ENCODE measurements at places on chromosomes 12 and 14.

DNA sequence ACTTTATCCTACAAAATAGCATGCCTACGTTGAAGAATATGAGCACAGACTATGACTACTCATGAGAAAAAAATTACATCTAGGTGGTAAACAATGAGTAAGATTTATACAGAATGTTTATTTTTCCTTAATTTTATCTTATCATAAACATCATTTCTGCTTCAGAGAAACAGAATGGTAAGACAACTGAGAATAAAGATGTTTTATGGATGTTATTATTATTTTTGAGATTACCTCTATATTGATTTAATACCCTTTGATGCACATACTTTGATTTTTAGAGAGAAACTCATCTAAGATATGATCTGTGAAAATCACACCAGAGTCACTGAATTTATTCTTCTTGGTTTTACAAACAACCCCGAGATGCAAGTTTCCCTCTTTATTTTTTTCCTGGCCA, at the start of gene OR10A7:
Gene OR10A7 (plus strand): TSS at position 301 of the 400 bp plus-strand sequence. CDS start 0 bp downstream, at position 301.
- no peak for DNase-seq

DNA sequence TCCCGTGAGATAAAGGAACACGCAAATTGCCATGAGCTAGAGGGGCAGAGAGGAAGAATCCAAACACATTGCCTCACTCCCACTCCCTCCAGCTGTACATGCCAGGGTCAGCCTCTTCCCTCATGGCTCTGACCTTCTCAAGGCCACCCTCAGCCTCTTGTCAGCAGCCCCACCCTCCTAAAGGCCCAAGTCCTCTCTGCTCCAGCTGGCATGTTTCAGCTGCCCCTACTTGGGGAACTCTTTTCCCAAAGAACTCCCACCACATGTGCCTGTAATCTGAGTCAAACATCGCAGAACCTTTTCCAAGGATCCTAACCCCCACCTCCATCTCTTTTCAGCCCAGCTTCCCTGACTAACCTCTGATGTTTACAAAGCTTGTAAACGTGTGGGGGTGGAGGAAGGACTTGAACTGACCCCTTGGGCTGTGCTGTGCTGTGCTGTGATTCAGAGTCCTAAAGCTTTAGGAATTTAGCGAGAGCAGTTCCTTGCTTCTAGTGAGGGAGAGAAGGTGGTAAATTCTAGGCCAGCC, 7.3 kb upstream of the CACNB3 start:
- DNase-seq, result no peak

- DNase-seq, result no peak
Measured at GRCh38 chr14:74973905-74974363, 18.5 kb upstream of the PGF start.

DNA sequence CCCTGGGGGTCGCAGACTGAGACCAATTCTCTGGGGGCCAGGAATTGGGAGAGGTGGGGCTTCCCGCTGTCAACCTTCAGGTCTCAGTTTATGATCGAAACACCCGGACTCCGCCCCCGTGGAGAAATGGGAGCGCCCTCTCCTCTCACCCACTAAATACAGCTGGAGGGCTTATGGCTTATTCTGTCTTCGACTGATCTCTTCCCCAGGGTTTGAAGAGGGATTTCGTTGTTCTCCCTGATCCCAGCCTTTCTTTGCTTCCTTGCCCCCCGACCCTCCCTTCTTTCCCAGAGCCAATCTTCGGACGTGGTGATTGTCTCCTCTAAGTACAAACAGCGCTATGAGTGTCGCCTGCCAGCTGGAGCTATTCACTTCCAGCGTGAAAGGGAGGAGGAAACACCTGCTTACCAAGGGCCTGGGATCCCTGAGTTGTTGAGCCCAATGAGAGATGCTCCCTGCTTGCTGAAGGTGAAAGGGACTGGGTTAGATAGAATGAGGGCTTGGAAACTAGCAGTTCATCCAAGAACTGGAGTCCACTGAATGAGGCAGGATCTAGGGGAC, 607 bp downstream of the OS9 start:
- no peak for DNase-seq

- no peak for DNase-seq
Measured at GRCh38 chr12:77213319-77213718, 147.9 kb upstream of the E2F7 start.

GRCh38 chr12:48145981-48146380, 11.3 kb downstream of the ASB8 start:
- DNase-seq, result no peak

DNA sequence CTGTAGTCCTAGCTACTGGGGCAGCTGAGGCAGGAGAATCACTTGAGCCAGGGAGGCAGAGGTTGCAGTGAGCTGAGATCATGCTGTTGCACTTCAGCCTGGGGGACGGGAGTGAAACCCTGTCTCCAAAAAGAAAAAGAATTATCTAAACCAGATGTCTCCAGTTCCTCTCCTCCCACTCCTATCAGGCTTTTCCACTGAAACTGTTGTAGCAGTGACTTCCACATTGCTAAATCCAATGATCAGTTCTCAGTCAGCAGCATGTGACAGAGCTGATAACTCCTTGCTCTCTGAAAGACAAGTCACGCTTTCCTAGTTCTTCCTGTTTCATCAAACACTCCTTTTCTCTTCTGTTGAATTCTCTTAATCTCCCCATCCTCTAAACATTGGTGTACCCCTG, 8.6 kb downstream of the SLC38A6 start:
- no peak for DNase-seq

DNA sequence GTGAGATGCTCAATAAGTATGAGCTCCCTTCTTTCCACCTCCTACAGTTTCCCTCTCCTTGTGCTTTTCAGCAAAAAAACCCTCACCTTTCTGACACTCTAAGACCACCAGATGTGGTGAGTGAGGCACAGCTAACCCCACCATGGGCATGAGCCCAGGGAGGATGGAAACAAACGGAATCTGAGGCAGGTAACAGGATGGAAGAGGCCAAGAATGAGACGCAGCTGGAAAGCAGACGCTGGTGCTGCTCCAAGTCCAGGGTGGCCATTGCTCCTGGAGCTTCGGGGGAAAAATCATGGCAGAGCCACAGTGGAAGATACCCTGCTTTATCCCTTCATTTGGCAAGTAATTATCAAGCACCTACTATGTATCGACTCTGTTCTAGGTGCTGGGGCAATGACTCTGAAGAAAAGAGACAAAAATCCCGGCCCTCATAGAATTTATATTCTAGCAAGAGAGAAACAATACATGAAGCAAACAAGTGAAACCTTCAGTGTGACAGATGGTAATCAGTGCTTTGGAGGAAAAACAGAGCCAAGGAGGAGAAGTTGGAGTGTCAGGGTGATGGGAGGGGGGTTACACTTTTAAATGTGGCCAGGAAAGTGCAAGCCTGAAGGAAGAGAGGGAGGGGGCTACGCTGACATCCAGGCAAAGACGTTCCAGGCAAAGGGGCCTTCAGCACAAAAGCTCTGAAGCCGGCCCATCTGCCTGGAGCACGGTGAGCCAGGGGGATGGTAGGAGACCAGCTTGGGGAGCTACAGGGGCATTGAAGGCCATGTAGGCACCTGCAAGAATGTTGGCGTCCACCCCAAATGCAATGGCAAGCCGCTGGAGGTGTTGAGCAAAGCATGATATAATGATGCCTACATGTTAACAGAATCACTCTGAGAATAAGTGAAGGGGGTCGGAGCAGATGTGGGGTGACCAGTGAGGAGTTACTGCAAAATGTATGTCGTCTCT, 154.2 kb downstream of the DPF3 start:
- DNase-seq, result no peak

DNA sequence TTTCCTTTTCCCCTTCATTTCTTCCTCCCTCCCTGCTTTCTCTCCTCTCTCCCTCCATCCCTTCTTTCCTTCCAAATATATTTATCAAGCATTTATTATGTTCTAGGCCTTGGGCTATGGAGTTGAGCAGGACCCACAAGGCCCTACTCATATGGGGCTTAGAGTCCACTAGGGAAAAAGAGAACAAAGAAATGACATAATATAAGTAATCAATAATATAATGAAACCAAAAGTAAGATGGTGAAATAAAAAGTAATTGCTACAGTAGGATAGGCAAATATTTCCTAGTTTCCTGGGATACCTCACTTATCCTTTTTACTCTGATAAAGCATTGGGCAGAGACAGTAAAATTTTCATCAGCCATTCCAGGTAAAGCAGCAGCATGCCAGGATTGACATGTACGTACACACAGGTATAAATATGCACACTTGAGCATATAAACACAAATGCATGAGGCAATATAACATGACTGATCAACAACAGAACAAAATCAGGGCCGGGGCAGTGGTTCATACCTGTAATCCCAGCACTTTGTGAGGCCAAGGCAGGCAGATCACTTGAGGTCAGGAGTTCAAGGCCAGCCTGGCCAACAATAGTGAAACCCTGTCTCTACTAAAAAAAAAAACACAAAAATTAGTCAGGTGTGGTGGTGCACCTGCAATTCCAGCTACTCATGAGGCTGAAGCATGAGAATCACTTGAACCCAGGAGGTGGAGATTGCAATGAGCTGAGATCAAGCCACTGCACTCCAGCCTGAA, 35.5 kb upstream of the CSRP2 start:
- DNase-seq, result no peak

DNA sequence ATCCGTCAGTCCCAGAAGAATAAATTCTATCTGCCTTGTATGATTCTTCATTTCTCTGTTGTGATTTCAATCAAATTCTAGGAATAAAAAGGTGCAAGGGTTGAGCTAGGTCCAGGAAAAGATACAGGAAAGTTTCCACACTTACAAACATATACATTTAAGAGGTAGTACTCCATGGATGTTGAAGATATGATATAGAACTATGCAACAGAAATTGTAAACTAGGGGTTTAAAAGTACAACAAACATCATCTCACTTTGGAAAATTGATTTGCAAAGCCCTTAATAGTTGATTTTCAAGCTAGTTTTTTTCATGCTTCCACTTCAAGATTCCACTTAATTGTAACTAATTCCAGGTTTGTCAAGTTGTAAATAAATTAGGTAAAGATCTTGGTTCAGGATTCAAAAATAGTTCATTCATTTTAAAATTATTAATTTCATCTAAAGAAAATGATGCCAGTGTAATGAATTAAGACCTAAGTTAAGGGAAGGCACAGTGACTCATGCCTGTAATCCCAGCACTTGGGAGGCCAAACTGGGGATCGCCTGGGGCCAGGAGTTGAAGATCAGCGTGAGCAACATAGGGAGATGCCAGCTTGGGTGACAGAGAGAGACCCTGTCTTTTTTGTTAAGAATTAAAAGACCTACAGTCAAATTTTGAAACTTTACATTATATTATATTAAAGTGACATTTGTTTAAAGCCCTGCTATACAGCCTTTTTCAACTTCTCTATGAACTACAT, at the start of gene OR6C70:
Gene OR6C70 (minus strand): TSS at position 51 of the 742 bp plus-strand sequence. CDS start 0 bp downstream, at position 51.
- no peak for DNase-seq

- DNase-seq, result no peak
Measured at GRCh38 chr12:108254517-108255251, 84.4 kb downstream of the CMKLR1 start.

DNA sequence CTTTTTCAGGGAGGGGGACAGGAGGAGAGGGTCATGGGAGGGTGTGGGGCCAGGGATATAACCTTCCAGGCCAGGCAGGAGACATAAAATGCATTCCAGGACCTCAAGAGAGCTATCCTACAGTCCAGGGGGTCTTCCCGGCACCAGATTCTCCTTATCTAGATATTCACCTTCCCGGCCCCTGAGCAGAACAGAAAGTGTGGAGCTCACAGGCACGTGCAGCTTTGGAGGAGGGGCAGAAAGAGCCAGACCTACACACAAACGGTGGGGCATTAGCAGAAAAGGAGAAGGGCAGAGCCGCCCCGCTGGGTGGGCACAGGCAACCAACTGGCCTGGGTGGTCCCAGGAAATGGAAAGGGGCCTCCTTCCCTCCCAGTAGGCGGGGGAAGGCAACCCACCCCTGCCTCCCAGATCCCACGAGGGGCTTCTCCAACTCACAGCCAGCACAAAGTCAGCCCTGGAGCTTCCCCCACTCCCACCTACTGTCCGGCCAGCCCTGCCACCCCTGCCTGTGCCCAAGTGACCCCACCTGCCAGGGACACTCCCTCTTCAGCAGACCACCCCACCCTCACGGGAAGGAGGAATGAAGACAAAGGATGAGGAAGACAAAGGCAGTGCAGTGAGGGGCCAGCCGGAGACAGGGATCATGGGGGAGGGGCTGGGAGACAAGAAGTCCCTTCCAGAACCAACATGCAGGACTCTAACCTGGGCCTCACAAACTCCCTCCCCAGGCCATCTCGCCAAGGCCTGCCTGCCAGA, 33.3 kb downstream of the CCDC85C start:
- no peak for DNase-seq

- no peak for DNase-seq
Measured at GRCh38 chr12:49904601-49905000, 901 bp upstream of the FAIM2 start.

- DNase-seq, result no peak
Measured at GRCh38 chr14:81031488-81031887, 76.1 kb downstream of the TSHR start.

DNA sequence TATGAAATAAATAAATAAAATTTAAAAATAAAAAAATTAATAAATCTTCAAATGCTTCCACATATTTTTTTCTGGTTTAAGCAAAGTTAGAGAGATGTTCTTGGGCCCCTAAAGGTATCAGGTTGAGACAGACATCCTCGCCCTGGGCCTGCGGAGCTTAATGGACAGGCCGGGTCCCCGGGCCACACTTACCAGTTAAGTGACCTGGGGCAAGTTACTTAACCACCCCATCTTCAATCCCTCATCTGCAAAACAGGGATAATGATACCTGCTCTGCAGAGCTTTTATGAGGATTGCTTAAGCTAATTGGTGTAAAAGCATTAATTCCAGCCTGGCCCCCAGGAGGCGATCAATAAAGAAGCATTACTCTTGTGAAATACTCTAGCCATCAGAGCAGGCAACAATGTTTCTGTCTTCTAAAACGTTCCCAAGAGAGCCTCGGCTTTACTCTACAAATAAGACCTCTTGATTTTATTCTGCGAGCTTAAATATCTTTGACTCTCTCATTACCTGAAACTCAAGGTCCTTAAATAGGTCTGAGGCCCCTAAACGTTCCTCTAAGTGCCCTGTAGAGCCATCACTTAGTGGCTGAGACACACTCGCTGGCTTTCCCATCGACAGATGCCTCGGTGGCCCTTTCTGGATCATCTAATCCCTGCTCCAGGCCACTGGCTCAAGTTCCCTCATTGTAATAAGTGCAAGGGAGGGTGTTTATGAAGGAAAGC, 81.1 kb upstream of the DIO3 start:
- no peak for DNase-seq

Data from SK-N-DZ (cell line).